ENCODE measurements at places on chromosomes 4 and X.

DNA sequence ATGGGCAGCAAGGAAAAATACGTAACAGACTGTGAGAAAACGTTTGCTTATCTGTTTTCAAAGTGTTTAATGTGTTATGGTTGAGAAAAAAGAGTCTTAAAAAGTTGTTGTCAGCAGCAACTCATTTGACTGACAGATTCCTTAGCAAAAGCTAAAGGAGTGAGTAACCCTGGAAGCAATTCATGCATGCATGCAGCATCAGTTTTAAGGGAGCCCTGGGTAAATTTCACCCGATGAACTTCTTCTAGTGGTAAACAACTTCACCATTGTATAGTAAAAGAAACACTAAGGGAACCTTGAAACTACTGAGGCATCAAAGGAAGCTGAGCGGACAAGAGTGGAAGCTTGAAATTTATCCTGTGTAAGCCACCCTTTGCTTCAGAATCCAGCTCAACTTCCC is 583.2 kb upstream of the INTU start:
- no peak for DNase-seq

GRCh38 chr4:108053251-108053711 is 63.6 kb downstream of the HADH start:
- DNase-seq: no peak

GRCh38 chr4:21753084-21753760 is 195.3 kb downstream of the KCNIP4 start:
- no peak for DNase-seq

GRCh38 chr4:120209706-120210105 is 143.1 kb upstream of the MAD2L1 start:
- DNase-seq: no peak

GRCh38 chr4:184255361-184255760 is 37.7 kb upstream of the ENPP6 start:
- DNase-seq: no peak

DNA sequence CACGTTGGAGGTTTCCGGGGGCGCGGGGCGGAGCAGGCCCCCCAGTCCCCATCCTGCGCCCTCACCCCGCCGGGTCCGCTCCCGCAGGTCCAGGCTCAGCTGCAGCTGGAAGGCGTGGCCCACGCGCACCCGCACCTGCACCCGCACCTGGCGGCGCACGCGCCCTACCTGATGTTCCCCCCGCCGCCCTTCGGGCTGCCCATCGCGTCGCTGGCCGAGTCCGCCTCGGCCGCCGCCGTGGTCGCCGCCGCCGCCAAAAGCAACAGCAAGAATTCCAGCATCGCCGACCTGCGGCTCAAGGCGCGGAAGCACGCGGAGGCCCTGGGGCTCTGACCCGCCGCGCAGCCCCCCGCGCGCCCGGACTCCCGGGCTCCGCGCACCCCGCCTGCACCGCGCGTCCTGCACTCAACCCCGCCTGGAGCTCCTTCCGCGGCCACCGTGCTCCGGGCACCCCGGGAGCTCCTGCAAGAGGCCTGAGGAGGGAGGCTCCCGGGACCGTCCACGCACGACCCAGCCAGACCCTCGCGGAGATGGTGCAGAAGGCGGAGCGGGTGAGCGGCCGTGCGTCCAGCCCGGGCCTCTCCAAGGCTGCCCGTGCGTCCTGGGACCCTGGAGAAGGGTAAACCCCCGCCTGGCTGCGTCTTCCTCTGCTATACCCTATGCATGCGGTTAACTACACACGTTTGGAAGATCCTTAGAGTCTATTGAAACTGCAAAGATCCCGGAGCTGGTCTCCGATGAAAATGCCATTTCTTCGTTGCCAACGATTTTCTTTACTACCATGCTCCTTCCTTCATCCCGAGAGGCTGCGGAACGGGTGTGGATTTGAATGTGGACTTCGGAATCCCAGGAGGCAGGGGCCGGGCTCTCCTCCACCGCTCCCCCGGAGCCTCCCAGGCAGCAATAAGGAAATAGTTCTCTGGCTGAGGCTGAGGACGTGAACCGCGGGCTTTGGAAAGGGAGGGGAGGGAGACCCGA is 14.0 kb downstream of the SHOX start:
- DNase-seq: no peak

DNA sequence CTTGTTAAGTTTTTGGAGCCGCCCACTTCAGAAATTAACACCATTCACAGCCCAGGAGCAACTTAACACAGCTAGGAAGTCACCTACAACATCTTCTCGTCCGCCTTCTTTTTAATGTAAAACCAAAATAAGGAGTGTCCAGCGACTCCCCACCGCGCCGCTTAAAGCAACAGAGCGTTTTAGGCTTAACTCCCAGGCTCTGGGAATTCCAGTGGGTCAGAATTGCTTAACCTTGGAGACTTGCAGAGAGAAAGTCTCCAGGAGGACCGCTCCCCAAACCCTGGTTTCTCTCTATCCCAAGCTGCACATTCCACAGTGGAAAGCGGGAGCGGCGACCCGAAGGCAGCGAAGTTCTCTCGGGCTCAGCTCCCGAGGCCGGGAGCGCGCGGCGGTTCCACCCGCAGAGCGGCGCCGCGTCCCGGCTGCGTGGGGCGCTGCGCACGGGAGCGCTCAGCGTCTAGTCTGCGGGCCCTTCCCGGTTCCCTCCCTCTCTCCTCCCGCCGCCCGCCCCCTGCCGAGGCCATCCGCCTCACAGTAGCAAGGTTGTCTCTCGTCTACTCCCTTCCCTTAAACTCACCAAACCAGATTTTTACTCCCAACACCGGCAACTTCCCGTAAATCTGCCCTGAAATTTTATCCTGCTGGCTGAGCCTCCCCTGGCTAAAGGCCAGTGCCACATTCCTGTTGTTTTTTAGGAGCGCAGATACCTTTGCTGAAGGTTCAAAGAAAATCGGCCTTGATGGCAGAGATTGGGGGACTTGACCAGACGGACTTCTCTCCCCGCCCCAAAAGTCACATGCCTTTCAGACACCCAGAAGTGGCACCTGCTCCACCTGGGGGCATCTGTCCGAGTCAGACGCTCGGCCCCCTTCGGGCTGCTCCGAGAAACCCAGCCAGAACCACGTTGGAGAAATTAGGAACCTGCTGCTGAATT is at the start of gene RBM47:
Gene RBM47, minus strand, starts transcription at position 464 of the 934 bp plus-strand sequence. CDS start 190,971 bp downstream, outside the sequence.
- peak; percentile 3 for DNase-seq

- DNase-seq: no peak
Observed at GRCh38 chrX:45164021-45164621, 36.6 kb downstream of the DIPK2B start.

DNA sequence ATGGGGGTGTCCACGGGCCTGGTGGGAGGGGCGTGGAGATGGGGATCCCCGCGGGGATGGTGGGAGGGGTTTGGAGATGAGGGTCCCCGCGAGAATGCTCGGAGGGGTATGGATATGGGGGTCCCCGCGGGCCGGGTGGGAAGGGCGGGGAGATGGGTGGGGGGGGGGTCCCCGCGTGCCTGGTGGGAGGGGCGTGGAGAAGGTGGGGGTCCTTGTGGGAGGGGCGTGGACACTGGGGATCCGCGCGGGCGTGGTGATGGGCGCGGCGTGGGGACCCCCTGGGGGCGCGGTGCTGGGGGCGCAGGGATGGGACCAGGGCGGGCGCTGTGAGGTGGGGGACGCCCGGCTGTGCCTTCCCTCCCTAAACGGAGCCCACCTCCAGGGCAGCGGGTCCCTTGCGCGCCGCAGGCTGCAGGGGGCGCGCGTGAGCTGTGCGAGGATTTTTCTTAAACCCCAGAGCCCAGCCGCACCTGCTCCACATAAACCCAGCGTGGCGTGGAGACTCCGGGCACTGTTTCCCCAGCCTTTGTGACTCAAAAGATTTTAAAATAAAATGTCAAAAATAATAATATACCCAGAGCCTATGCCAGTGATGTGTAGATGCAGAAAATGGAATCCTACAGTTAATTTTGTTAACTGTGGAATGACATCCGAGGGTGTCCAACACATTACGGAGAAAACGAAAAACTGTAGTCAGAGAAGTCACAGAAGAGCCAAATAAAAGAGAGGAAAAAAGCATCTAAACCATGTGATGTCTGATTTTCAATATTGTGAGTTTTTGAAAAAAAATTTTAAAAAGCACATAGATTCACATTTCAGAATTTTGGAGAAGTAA is 1.5 kb upstream of the ASMTL start:
- DNase-seq: peak; percentile 27

DNA sequence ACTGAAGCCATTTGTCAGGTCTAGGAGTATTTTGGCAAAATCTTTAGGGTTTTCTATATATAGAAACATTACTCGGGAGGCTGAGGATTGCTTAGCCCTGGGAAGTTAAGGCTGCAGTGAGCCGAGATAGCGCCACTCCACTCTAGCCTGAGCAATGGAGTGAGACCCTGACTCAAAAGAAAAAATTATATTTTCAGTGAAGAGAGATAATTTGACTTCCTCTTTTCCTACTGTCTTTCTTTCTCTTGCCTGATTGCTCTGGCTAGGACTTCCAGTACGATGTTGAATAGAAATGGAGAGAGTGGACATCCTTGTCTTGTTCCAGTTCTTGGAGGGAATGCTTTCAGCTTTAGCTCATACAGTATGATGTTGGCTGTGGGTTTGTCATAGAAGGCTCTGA is 44.4 kb downstream of the UCHL1 start:
- no peak for DNase-seq

DNA sequence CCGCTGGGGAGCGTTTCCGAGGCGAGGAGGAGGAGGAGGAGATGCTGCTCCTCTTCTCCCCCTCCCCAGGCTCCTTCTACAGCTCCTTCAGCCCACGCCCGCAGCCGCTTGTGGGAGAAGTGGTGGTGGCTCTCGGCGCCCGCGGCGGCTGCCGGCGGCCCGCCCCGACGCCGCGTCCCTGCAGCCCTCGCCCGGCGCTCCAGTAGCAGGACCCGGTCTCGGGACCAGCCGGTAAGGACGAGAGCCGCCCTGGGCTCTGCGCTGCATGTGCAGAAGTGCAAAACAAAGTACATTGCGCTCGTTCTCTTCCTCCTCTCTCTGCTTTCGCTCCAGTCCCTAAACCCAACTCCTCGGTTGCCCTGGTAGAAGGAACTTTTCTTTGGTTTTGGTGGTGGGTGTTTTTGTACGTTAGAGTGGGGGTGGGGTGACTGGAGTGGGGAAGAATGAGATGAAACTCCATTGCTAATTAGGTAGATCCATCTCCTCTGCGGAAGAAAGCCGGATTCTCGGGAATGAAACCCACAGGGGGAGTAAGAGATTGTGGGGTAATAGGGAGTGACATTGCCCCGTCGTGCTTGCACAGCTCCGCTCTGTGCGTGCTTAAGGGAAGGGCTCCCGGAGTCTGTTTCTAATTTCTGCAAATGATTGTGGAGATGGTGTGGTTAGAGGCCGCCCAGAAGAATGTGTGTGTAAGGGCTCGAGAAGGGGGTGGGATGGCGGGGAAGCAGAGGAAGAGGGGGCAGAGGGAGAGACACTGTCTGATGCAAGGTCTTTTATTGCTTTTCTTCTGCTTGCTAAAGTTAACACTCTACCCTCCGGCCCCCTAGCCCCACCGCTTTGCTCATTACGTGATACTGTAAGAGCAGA is 677 bp downstream of the PTPN13 start:
- peak; percentile 93 for DNase-seq

GRCh38 chr4:123246085-123246484 is 150.5 kb upstream of the SPRY1 start:
- no peak for DNase-seq

DNA sequence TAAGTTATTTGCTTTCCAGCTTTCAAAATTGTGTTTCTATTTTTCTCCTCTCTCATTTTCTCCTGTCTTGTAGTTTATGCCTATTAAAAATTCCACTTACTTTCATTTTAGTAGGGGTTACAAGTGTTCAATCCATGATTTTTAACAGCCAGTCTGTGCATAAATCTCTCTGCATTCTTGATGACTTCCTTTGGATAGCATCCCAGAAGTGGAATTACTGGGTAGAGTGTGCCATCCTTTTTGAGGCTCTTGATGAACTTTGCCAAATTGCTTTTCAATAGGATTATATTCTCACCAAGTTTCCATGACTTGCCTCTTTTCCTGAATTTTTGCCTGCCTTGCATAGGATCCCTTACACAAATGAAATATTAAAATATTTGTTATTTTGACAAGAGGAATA is 58.5 kb downstream of the DIPK2B start:
- no peak for DNase-seq

DNA sequence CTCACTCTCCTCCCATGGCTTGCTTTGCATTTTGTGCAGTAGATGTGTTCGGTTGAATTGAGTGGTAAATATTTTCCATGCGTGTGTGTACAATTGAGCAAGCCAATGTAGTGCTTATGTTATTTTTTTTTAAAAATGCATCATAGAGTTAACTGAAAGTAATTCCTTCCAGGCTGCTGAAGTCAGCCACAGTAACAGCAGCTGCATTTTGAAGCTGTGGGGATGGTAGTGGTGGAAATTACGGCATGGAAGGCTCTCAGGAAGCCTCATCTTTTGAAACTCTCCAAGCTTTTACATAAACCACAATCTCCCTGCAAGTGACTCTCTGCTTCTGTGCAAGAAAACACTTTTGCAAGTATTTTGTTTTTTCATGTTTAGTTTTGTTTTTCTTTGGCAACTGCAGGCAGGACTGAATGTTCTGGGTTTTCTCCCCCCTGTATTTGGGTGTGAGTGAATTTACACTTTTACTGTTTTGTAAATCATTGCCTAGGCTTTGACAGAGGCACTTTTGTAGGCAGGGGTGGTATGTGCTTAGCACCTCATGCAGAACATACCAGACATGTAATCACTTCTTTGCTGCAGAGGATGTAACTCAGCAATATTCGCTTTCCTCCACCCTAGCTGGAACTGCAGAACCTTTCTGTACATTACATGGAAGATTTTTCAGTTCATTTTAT is 56.2 kb downstream of the LRRC66 start:
- DNase-seq: no peak

DNA sequence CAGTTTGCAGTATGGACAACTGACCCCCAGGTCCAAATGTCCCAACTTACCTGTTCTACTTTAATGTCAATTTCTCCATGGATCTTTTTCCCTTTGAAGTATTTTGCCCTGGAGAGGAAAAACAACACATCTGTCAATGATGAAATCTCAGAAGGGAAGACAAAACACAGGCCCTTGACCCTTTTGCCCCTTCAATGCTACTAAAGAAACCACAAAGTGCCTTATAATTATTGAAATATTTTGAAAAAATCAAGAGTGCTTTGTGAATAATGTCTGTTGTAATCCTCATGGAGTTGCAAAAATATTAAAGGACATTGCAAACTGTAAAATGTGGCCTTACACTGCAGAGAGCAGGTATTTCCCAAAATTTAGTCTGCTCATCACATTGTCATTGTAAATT is 12.6 kb downstream of the SYN1 start:
- DNase-seq: no peak

DNA sequence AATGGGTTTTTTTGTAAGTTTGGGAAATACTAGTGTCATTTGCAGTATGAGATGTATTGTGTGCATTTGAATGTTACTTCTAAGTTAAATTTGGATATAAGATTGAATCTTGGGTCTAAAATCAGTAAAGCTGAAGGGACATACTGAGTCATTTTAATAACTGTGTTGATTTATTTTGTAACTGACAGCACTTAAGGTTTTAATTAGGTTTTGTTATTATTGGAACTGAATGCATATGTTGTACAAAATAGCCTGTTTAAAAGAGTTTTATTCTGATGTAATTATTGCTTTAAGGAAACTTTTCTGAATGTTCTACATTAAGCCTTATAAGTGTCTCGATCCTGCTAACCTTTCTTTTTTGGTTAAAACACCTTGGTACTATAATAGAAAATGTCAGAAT is 396.6 kb downstream of the MAPK10 start:
- no peak for DNase-seq
